ENCODE measurements at places on chromosomes 1 and 21.
A peak's percentile ranks its signal among the peaks of the same experiment; 100 is the strongest.

GRCh38 chr1:209266590-209267205, 316.8 kb upstream of the CAMK1G start:
- peak; percentile 32 for DNase-seq

DNA sequence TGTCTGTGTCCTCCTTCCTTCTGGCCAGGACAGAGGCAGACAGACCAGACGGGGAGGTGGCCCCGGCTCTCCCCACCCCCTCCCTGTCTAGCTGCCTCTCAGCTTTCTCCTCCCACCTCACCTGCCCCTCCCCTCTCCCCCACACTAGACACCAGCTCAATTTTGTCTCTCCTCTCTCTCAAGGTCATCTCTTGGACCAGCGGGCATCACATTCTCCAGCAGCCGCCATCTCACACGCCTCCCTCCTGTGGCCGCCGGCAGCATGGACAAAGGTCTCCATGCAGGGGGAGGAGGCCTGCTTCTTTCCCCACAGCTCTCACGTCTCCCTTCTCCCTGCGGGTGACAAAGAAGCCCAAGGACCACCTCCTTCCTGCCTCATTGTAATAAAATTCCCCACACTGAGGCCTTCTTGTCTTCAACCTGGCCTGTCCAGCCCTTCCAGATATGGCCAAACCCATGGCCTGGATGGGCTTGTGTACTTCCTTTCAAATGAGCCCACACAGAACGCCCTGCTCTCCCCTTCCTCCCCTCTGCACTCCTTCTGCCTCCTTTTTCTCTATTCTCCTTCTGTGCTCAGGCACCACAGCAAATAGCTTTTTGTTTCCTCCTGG, 14.6 kb downstream of the OPTC start:
- DNase-seq, result no peak

DNA sequence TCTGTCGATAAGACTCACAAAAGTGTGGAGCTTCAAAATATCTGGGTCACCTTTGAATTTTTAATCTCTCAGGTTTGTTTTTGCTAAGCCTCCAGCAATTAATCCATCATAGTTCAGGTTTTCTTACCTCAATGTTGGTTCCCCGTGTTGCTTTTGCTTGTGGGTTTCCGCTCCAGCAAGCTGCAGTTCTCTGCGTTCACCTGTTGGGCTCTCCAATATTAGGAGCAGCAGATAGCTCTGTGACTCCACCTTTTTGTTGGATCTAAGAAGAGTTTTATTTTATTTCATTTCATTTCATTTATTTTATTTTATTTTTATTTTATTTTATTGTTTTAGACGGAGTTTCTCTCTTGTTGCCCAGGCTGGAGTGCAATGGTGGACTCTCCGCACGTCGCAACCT, 335.5 kb downstream of the COL11A1 start:
- peak; percentile 41 for DNase-seq

- no peak for DNase-seq
Measured at GRCh38 chr1:207131163-207131562, 27.1 kb downstream of the C4BPA start.

DNA sequence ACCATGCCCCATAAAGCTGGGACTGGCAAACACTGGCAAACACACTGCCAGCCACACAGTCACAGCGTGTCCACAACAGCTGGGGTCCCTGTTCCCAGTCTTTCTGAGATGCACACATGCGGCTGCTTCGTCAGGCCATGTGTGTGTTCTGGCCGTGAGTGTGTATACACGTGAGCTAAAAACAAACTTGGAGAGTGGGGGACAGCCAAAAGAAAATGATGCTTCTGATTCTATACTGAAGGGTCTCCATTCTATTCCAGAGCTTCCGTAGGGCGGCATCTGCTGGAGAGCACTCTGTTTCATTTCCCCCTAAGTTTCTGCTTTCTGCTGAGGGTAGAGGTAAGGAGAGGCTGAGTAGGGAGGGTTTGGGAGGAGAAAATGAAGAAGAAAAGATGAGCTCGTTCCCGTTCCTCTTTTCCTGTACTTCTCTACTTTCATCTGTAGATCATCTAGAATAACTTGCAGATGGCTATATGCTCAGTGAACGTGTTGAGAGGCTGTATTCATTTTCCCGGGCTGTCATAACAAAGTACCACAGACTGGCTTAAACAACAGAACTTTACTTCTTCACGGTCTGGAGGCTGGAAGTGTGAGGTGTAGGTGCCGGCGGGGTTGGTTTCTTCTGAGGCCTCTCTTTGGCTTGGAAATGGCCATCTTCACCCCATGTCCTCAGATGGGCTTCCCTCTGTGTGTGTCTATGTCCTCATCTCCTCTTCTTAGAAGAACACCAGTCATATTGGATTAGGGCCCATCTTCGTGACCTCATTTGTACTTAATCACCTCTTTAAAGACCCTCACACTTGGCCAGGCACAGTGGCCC, 151.6 kb downstream of the TOMM20 start:
- no peak for DNase-seq

DNA sequence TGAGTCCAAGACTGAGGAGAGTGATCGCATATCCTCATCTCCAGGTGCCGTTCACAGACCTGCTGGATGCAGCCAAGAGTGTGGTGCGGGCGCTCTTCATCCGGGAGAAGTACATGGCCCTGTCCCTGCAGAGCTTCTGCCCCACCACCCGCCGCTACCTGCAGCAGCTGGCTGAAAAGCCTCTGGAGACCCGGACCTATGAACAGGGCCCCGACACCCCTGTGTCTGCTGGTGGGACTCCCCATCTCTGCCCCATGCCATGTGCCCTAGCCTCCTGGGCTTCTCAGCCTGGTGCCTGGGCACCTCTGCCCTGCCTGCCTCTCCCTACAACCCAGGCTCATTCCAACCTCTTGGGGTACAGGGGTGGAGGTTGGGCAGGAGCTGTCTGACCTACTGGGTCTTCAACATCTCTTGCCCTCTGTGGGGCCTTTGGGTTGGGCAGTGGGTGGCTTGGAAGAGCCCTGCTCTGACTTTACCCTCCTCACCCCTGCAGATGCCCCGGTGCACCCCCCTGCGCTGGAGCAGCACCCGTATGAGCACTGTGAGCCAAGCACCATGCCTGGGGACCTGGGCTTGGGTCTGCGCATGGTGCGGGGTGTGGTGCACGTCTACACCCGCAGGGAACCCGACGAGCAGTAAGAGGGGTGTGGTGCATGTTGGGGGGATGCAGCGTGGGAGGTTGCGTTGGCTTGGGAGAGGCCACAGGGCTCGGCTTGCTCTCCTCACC, 7.2 kb downstream of the AMPD2 start:
- no peak for DNase-seq

- DNase-seq, result no peak
Measured at GRCh38 chr1:182622901-182623528, 18.8 kb upstream of the RGS16 start.

GRCh38 chr1:84611796-84612195, 37.6 kb upstream of the CTBS start:
- no peak for DNase-seq

GRCh38 chr1:29649189-29650040, 413.1 kb downstream of the PTPRU start:
- DNase-seq, result peak; percentile 96

DNA sequence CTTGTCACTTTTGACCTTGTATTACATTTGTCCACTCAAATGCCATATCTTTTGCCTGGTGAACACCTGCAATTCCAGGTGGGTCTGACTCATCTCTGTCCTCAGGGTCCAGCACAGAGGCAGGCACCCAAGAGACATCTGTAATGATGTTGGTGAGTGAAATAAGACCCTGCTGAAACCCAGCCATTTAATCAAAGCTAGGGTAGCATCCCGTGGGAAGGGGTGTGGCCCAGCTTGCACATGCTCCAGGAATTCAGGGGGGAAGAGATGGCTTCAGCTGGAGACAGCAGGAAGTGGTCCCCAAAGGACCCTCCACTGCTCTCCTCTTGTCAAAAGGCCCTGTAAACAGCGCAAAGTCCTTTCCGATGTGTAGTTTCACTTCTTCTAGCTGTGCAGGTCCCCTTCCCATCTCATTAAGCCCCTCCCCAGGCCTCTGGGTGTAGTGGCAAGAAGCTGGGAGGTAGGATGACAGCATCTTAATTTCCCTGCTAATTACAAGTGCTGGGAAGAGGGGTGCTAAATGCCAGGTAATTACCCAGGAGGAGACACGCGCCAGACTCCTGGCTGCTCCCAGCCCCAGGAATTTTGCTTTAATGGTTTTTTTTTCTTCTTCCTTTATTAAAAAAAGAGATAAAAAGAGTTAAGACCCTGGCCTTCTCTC, 54.4 kb upstream of the TRABD2B start:
- no peak for DNase-seq

DNA sequence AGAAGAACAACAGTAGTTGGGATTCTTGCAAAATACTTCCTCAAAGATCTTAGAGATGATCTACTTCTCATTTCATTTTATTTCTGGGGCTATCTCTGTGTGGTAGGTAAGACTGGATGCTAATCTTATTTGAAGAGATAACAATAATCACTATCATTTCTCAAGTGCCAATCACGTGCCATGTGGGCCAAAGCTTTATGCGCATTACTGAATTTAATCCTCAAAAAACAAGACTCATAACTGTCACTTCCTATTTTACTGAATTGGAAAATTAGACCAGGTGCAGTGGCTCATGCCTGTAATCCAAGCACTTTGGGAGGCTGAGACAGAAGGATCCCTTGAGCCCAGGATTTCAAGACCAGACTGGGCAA, 121.7 kb downstream of the KCNN3 start:
- DNase-seq, result no peak

DNA sequence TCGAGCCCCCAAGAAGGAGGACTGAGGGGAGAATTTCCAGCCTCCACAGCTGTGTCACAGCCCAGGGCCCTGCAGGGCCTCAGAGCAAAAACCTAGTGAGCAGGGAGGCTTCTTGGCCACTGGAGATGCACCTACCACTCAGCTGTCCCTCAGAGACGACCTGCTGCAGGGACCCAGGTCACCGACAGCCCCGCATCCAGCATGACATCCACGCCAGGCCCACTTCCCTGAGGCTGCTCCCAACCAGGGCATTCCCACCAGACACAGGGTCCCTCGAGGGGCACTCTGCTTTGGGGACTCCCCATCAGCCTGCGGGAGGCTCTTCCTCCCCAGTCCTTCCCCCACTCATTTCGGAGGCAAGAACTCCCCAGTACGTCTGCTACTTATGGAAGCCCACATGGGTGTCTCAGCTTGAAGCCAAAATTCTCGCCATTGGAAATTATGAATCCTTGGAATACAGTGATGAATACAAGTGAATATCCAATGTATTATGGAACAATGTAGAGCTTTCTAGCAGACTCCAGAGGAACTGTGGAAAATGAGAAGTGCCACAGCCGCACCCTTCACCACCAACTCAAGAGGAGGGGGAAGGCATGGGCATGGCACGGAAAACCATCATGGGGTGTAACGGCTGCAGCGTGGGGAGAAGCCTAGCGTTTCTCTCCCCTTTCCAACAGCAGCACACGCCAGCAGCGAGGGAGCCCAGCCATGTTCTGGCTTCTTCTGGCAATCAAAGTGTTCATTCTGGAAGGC, 6.9 kb downstream of the TFF3 start:
- no peak for DNase-seq

- DNase-seq, result no peak
Measured at GRCh38 chr1:157734321-157734720, 33.8 kb upstream of the FCRL3 start.

- no peak for DNase-seq
Measured at GRCh38 chr1:78222225-78222959, 176.6 kb downstream of the GIPC2 start.

GRCh38 chr1:101128211-101128727, 102.7 kb upstream of the DPH5 start:
- DNase-seq, result no peak

DNA sequence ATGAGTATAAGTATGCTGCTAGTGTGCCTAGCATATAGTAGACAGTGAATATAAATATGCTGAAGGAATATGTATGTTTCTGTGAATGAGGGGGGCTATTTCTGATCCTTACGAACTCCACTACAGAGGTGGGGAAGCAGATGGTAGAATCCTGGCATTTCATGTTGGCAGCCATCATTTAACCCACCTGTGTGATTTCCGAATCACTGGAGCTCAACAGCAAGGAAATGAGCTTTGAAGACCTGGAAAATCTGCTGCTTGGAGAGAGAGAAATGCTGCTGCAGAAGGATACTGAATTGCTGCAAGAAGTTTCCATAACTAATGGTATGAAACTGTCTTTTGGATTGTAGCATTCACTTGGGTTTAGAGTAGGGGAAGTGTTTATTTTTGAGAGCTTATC, 83.5 kb downstream of the RABGAP1L start:
- no peak for DNase-seq

DNA sequence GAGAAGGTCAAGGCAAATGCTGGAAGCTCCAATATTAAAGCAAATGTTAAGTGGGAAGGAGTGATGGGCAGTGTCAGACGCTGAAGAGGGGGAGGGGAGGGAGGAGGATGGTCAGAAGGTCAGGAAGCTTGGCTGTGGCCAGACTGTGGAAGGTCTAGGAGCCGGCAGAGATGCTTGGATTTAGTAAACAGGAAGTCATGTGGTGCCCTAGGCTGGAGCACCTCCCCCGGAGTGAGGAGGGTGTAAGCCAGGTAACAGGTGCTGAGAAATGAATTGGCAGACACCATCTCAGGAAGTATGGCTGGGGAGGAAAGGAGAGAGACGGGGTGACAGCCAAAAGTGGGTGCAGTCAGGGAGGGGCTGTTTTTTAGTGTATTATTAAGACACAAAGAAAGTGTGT, 17.7 kb downstream of the CSMD2 start:
- DNase-seq, result no peak

DNA sequence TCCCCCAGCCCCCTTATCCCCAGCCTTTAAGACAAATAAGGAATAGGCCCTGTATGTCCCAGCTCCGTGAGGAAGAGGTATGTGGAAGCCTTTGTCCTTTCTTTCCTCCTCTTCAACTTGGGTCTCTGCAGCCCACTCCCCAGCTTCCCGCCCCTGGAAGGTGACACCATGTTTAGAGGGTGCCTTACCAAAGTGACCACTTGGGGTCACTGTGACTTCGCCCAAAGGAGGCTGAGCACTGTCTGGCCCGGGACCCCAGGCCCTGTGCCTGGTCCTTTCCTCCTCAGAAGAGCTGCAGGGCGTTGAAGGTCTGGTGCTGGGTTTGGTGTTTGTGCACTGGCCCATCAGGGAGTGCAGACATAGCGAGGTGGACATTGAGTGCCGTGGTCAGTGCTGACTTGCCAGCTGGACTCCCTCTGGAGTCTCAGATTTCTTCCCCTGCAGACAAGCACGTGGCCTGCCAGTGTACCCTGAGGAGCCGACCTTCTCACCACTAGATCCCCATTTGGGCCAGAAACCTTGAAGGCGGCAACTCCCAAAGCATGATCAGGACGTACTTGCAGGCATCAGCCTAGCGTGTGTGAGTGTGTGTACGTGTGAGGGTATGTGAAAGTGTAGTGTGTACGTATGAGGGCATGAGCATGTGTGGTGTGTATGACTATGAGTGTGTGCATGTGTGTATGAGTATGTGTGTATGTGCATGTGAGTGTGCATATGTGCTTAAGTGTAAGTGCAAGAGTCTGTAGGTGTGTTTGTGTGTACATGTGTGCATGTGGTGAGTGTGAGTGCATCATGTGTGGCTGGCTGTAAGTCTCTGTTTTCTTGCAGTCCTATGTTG, 181.4 kb upstream of the KIAA0040 start:
- peak; percentile 40 for DNase-seq

- no peak for DNase-seq
Measured at GRCh38 chr1:15023205-15023604, 130.3 kb upstream of the TMEM51 start.

Data from PC-3 (cell line).